ENCODE measurements at places on chromosomes 12 and 14. TPM values are rescaled to one million over a fixed set of nuclear protein-coding genes. Genes with fewer than 3 reads are reported as not detected.

Gene CCDC59
- polyA plus RNA-seq = 50.5 TPM

Gene CNTN1
- 58.1 TPM for polyA plus RNA-seq

Gene ABCD2
- 1.1 TPM for polyA plus RNA-seq

Gene NFATC4
- 505 TPM for polyA plus RNA-seq

Gene PTPRO
- 0.88 TPM for polyA plus RNA-seq

Gene FLVCR2
- 29.9 TPM for polyA plus RNA-seq

Gene FITM1
- polyA plus RNA-seq = 13.4 TPM

Gene CIROP
- polyA plus RNA-seq = not detected

Gene TMEM179
- 17.9 TPM for polyA plus RNA-seq

Gene CBLN3
- polyA plus RNA-seq = 3.9 TPM

Gene ZNF384
- 49.5 TPM for polyA plus RNA-seq

Gene PIGH
- 66.7 TPM for polyA plus RNA-seq

Gene DYNLL1
- polyA plus RNA-seq = 301 TPM

Gene CAND1
- 13.3 TPM for polyA plus RNA-seq

Gene KRT6C
- 0.17 TPM for polyA plus RNA-seq

Gene NACA
- polyA plus RNA-seq = 1,445 TPM

Gene DDX24
- 616 TPM for polyA plus RNA-seq

Gene MMP17
- polyA plus RNA-seq = 5.7 TPM

Gene CD163L1
- 6.2 TPM for polyA plus RNA-seq

All from adrenal gland (tissue), 19 donors.